Naive thymus-derived CD4-positive, alpha-beta T cell (primary cell): ENCODE measurements at places on chromosomes 5 and 9.

DNA sequence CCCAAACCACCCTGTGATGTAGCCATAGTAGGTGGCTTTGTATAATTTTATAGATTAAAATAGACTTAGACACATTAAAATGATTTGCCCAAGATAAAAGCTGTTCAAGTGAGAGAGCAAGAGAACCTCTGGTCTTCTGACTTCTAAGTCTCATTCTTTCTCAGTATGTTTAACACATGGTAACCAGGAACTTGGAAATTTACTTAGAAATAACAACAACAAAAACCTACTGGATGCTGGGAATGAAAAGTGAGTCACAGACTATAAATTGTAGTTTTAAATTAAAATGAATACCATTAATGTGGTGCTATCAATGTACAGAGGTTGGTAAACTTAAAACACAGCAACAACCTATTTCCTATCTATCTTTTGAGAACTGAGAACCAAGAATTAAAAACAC lies 30.4 kb downstream of the HMGCR start:
- DNase-seq = no peak

- peak; percentile 56 for DNase-seq
Observed at GRCh38 chr9:111482694-111483438, 1.3 kb downstream of the ECPAS start.

GRCh38 chr9:16705111-16705604 lies 165.3 kb downstream of the BNC2 start:
- no peak for DNase-seq

DNA sequence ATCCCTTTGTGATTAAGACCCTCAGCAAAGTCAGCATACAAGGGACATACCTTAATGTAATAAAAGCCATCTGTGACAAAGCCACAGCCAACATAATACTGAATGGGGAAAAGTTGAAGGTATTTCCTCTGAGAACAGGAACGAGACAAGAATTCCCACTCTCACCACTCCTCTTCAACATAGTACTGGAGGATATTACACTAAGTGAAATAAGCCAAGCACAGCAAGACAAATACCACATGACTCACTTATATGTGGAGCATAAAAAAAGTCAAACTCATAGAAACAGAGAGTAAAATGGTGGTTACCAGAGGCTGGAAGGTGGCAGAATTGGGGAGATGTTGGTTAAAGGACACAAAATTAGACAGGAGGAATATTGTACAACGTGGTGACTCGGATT lies 118.1 kb upstream of the NFIL3 start:
- DNase-seq = no peak

DNA sequence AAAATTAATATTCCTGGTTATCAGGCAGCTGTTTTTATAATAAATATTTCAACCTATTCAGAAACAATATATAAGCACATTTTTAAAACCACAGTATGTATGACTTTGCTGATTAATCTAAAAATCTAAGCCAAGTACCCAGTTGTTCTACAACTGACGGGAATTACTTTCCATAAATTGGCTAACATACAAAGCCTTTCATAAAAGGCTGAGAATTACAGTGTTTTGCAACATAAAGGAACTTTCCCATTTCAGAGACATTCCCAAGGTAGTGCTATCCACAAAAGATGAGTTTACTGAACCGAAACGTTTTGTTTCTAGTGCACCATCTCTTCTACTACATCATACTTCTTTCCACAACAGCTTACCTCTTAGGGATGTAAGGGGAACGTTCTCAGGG lies 7.2 kb downstream of the RNF145 start:
- DNase-seq = no peak

DNA sequence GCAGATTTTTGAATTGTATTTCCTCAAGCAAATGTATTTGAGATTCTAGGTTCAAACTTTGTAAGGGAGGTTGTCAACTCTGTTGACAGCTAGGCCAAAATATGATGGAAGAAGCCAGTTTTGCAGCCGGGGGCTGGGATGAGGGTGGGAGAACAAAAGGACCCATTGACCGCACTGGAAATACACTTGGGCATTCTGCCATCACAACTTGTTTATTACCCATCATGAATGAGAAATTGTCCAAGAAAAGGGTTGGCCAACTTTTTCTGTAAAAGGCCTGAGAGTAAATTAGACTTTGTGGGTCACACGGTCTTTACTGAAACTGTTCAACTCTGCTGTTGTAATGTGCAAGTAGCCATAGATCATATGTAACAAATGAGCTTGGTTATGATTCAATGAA lies 221.3 kb upstream of the KLF9 start:
- DNase-seq = no peak

DNA sequence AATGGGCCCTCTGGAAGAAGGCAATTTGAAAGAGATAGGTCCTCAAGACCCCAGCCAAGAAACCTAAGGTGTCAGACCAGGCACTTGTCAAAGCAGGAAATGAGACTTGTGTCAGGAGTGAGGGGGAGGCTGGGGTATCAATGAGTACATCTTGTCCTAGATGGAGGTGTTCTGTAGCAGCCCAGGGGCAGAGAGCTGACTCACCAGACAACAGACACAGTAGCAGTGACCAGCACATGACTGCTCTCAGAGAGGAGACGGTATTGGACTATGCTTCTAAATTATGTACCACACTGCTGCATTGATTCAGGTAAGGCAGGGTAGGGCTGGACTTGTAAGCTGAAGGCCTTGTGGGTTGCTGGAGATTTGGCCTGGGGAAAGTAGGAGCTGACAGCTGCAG lies 551.2 kb upstream of the KLF4 start:
- no peak for DNase-seq

DNA sequence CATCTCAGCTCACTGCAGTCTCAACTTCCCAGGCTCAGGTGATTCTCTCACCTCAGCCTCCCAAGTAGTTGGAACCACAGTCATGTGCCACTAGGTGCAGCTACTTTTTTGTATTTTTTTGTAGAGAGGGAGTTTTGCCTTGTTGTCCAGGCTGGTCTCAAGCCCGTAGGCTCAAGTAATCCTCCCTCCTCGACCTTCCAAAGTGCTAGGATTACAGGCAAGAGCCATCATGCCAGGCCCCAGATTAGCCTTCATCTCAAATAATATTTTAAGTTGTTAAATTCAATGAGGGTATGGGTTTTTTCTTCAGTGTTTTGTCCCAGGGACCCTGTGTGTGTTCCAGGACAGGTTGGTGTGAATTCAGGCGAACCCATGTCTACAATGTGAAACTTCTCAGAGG lies 12.5 kb upstream of the RFESD start:
- no peak for DNase-seq

DNA sequence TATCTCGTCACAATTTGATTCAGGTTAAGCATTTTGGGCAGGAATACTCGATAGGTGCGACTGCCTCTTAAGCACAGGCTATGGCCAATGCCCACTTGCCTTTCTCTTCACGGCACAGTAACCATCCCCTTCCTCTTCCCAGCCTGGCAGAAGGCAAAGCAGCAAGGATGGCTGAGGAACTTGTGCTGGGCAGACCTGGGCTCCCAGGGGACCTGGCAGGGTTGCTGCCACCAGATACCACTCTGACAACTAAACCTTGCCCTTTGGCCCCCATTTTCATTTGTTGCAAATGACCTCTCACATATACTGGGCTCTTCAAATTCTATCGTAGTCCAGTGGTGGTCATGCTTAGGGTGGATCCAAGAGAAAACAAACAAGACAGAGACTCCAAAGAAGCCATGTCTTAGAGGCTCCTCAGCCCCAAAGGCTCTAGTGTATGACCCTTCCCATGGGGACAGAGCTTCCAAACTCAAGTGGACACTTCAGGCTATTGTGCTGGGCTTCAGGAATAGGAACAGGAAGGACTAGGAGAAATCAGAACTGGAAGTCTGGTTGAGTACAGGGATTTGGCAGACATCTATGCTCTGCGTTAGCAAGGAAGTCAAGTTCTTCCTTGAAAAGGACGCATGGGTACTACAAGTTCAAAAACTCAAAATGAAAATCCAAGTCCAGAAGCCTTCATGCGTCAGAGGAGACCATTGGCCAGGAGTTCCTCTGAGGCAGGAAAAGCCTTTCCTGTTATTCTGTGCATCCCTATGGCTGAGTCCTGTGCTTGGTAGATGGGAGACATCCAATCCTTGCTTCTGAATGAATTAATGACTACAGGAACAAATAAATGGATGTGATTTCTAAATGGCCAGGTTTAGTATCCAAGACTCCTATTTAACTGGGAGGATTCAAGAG lies 64.6 kb upstream of the PLPP1 start:
- no peak for DNase-seq

GRCh38 chr5:122354293-122354692 lies 42.3 kb downstream of the SNCAIP start:
- no peak for DNase-seq

DNA sequence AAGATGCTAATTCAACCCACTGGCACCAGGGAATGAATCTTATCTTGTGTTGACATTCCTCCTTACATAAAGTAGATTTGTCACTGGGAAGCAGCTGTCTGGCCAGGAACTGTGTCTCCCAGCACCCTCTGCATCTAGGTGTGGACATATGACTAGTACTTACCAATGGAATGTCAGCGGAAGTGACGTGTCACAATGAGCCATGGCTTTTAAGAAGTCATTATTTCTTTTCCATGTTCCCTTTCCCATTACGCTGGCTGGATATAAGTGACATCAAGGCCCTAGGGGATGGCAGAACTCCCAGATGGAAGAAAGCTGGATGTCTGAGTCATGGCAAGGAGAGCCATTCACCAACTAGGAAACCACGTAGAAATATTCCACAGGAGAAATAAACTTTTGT lies 84.7 kb upstream of the MAST4 start:
- no peak for DNase-seq

- DNase-seq = no peak
Observed at GRCh38 chr5:151448038-151448985, 909 bp downstream of the SLC36A1 start.

- DNase-seq = no peak
Observed at GRCh38 chr5:8842971-8843551, 702.8 kb downstream of the SEMA5A start.

- DNase-seq = peak; percentile 70
Observed at GRCh38 chr9:131270171-131271015, 5.9 kb downstream of the FAM78A start.

DNA sequence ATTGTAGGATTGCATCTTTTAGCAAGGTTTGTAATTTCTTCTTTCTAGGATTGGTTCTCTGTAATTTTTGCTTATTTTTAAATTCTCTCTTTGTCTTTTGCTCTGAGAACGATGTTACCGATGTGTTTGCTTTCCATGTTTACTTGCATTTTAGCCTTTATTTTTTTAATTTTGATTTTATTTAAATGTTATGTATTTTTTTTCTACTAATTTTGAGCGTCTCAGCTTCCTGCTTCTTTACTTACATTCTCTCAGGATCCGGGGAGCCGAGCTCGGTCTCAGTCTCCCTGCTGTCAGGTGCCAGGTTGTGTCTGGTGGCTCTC lies 20.9 kb downstream of the ANXA2R start:
- no peak for DNase-seq

GRCh38 chr5:39700523-39700922 lies 275.7 kb upstream of the DAB2 start:
- DNase-seq = no peak

- DNase-seq = no peak
Observed at GRCh38 chr9:3931996-3932906, 367.6 kb downstream of the GLIS3 start.

GRCh38 chr9:127876026-127876763 lies 1.3 kb downstream of the AK1 start:
- no peak for DNase-seq

- no peak for DNase-seq
Observed at GRCh38 chr9:135269912-135270830, 182.7 kb downstream of the OLFM1 start.

- DNase-seq = no peak
Observed at GRCh38 chr5:37554938-37555337, 175.8 kb downstream of the WDR70 start.

GRCh38 chr9:87725900-87726709 lies at the start of gene CTSL:
CTSL (plus strand) TSS chr9:87726119; CDS start chr9:87727604, 1,485 bp downstream.
- DNase-seq = peak; percentile 54

DNA sequence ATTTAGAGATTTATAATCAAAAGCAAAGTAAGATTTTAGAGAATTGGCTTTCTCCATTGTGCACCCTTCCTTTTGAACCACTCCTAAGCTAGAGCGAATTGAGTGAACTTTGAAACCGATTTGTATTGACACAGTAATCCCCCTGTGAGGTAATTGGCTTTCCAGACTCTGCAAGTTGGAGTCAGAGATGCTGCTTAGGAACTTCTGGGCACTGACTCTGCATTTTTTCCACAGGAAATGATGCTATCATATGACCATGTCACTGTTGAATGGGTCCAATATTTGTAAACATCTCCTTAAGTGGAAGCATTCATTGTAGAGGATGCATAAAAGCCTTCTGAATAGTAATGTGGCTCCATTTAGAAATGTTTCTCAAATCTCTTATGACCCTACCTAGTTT lies 394.4 kb upstream of the ZNF608 start:
- no peak for DNase-seq

GRCh38 chr5:142330444-142330843 lies 5.6 kb upstream of the SPRY4 start:
- no peak for DNase-seq

DNA sequence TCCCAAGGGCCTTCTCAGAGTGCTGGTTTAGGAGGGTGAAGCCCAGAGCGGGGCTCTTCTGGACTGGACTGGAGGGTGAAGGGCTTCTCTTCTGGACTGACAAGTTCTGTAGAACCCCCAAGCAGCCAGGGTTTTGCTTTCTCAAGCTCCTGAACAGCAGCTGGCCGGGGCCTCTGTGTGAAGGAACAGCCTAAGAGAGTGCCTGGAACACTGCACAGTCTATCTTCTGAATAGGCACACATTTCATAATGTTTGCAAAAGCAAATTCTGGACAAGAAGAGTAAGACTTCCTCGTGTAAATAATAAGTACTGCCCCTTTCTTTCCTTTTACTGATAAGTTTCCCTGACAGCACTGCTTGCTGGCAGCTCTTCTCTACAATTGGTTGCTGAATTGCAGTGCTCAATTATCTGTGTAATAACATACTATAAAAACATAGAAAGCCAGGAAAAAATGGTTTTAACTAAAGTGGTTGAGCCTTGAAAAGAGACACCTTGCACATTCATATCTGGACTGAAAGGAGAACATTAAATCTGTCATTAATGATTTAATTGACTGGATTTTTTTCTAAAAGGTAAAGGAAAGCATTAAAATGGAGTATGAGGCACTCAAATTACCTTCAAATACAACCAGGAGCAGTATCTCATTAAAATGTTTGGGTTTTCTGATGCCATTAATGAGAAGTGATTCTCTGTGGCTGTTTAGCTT lies 20.5 kb downstream of the MAST4 start:
- no peak for DNase-seq

GRCh38 chr9:38211002-38211401 lies 142.0 kb upstream of the SHB start:
- DNase-seq = no peak
